T-helper 1 cell (primary cell): ENCODE measurements at places on chromosomes 2 and 18.
A peak's percentile ranks its signal among the peaks of the same experiment; 100 is the strongest.

- no peak for DNase-seq
Measured at GRCh38 chr2:46072101-46072820, 224.9 kb upstream of the EPAS1 start.

DNA sequence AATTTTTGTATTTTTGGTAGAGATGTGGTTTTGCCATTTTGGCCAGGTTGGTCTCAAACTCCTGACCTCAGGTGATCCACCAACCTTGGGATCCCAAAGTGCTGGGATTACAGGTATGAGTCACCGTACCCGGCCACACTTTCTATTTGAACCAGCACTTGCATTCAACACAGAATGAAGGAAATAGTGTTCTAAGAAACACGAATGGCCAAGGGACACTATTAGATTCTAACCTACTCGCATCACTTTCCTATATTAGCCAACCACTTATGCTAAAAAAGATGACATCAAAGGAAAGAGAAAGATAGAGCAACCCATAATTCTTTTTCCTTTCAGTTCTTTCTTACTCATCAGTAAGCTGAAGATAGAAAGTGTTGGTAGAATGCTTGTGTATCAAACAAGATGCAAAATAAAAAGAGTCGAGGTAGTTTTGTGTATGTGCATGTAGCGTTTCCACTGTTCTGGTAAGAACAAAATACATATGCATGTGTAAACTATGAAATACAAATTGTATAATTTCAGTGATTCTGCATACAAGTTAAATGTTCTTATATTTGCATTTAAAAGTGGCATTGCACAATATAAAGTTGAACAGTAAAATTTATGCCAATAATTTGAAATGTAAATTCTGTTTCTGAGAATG lies 247.6 kb downstream of the CDCA7 start:
- no peak for DNase-seq

DNA sequence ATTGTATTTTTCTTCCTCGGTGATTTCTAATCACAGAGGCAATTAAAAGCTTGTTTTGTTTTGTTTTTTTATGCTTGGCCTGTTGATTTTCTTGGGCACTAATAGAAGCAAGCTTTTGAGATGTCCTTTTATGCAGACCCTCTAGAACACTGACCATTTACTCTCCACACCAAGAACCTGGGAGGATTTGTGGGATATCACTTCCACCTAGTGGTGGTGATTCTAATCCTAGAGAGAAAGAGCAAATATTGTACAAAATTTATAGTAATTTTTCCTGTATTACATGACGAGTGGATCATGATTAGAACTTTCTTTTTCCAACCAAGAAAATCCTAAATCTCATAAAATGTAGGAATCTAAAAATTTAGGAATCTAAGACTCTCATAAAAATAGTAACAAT lies 23.4 kb downstream of the NEMP2 start:
- DNase-seq: no peak

DNA sequence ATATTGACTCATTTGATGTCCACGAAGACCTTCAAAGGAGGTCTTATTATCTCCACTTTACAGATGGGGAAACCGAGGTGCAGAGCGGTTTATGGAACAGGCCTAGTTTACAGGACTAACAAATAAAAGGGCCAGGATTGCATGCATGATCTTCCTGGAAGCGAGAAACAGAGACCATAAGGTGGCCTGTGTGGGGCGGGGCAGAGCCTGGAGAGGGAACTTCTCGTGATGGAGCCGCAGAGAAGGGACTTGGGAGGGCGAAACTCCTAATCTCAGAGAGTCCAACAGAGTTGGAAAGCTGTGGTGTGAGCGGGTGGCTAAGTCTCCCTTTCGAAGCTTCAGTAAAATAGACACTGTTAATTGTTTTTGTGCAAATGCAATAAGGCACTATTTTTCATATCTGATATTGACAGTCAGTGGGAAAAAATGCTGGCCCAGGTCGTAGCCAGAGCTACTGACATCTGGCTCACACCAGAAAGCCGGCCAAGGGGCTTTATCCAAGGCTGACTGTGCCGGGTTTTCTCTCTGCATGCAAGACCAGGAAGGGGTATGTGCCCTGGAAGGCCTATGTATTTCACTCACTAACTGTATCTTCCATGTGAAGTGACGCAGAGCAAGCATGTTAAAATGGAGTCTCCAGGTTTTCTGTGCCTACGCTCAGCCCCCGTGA lies 4.5 kb downstream of the INPP5D start:
- no peak for DNase-seq

DNA sequence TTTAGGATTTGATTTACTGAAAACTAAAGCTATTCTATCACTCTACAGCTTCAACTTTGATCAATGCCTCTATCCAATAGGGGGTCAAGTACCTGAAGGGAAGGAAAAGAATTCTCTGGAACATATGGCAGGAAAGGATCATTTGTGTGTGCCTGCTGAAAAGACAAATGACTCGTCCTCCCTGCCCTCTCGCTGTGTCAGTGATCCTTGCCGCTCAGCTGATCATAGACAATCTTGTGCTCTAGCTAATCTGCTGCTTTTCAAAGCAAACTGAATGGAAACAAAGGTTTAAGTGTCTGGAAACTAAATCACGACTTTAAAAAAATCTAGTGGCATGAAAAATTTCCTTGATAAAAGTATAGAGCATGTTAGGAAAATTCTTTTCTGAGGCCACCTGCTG lies 75.6 kb upstream of the CPO start:
- no peak for DNase-seq

DNA sequence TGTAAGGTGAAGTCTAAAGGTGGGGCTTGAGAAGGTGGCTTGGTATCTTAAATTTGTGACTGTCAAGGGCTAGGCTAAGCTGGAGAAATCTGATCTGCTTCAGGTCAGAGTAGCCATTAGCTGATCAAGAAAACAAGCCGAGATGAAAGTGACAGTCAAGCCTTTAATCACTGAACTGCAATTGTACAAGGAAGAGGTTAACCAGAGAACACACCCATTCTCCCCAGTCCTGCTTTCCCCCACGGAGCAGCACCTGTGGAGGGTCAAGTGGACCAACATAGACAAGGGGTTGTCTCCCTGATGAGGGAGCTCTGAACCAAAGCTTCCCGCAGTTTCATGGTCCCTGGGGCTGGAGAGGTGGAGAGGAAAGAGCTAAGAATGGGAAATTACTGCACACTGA lies 901.2 kb downstream of the DCC start:
- no peak for DNase-seq

DNA sequence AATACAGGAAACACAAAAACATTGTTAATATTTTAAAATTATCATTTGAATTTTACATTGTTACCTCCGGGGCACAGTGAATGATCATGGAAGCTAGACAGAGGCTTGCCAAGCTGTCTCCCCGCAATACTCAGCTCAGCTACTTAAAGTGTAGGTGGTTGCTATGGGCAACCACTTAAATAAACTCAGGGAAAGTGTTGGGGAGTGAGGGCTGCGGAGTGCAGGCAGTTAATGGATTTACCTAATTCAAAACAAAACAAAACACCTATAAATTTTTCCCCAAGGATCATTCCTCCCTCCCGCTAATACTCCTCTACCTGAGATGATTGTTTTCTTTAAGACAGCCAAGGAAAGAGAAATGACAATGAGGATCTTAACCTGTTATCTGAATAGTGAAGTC lies 349.5 kb downstream of the TGIF1 start:
- DNase-seq: no peak

- no peak for DNase-seq
Measured at GRCh38 chr2:36675579-36676282, 20.8 kb upstream of the VIT start.

DNA sequence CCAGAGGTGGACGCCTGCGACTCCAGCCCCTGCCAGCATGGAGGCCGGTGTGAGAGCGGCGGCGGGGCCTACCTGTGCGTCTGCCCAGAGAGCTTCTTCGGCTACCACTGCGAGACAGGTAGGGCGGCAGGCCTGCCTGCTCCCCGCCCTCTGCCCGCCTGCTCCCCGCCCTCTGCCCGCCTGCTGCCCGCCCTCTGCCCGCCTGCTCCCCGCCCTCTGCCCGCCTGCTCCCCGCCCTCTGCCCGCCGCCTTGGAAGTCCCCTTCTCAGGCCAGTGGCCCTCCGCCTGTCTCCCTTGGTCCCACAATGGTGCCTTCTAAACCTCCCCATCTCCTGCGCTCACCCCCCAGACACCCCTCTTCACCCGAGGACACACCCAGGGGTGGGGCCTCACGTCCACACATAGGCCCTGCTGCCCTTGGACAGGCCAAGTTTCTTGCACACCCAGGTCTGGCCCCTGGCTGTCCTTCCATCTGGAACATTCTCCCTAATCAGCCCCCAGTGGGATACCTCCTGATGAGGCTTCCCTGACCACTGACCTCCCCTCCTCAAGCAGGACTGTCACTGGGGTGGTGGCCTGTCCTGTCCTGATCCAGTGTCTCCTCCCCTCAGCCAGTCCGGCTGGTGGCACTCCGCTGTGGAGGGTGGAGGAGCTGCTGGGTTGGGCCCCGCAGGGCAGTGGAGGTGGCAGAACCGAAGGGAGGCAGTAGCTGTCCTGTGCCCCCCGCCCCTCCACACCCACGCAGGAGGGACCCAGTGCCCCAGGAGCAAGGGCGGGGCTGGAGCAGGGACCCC lies 37.9 kb downstream of the MTERF4 start:
- peak; percentile 27 for DNase-seq

- no peak for DNase-seq
Measured at GRCh38 chr18:13456736-13457271, 238.2 kb downstream of the LDLRAD4 start.

GRCh38 chr18:11407940-11408339 lies 201.5 kb upstream of the SLC35G4 start:
- DNase-seq: no peak

- no peak for DNase-seq
Measured at GRCh38 chr18:1383465-1383864, 478.8 kb downstream of the ADCYAP1 start.

- no peak for DNase-seq
Measured at GRCh38 chr2:235514627-235515363, 21.0 kb downstream of the AGAP1 start.

DNA sequence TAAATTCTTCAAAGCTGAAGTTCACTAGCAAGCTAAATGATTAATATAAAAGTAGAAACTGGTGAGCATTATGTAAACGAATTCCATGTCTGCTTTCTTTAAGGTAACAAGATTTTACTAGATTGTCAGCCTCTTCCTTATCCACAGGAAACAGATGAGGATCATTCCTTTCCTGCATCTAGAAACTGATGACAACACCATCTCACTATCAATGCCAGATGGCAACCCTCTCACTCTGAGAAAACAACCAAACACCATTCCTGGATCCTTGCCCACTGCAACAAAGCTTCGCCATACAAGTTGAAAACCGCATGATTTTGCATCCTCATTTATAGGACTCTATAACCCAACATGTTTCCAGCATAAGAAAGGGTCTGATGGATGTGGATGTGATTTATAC lies 122.9 kb downstream of the ZNF521 start:
- DNase-seq: no peak
